Large intestine (tissue), 12 donors: ENCODE measurements at places on chromosomes 6 and 20. TPM values are rescaled to one million over a fixed set of nuclear protein-coding genes. Genes with fewer than 3 reads are reported as not detected.

Gene EPB41L1
- 27.5 TPM for polyA plus RNA-seq

Gene ARFGEF3
- 7.3 TPM for polyA plus RNA-seq

- no peak for DNase-seq
Observed at GRCh38 chr6:42450477-42451332, 1.0 kb downstream of the TRERF1 start.

Gene DDR1
- polyA plus RNA-seq, result 150 TPM

Gene ZNF311
- 3.2 TPM for polyA plus RNA-seq

Gene TGM3
- polyA plus RNA-seq, result 0.25 TPM

Gene ZSCAN23
- 3.6 TPM for polyA plus RNA-seq

DNA sequence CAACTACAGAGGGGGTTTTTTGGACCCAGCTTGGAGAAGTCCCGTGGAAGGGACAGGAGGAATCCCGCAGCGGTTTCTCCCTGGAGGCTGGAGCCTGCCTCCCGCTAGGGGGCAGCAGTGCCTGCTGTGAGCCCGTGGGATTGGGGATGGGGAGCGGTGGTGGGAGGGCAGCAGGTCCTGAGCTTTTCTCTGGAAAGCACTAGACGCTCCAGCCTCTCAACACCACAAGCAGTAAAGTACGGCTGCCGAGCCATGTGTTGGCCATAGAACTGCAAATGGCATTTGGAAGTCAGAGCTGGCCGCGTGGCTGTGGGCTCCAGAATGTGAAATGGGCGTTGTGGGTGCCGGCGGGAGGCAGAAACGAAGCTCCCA lies 47.8 kb downstream of the GMPR start:
- DNase-seq, result peak; percentile 30

Gene PCK1
- polyA plus RNA-seq, result 13.3 TPM

Gene ANKEF1
- 6.9 TPM for polyA plus RNA-seq

- no peak for DNase-seq
Observed at GRCh38 chr6:106115286-106115685, 29.1 kb downstream of the PRDM1 start.
